ENCODE measurements at places on chromosomes 7 and 10. TPM values are rescaled to one million over a fixed set of nuclear protein-coding genes. Genes with fewer than 3 reads are reported as not detected.

Gene TAF5
- total RNA-seq: 19.0 TPM

Gene JAKMIP3
- 0.31 TPM for total RNA-seq

Gene FGL2
- total RNA-seq: not detected

Gene ZNF722
- total RNA-seq: not detected

Gene C10orf90
- not detected for total RNA-seq

DNA sequence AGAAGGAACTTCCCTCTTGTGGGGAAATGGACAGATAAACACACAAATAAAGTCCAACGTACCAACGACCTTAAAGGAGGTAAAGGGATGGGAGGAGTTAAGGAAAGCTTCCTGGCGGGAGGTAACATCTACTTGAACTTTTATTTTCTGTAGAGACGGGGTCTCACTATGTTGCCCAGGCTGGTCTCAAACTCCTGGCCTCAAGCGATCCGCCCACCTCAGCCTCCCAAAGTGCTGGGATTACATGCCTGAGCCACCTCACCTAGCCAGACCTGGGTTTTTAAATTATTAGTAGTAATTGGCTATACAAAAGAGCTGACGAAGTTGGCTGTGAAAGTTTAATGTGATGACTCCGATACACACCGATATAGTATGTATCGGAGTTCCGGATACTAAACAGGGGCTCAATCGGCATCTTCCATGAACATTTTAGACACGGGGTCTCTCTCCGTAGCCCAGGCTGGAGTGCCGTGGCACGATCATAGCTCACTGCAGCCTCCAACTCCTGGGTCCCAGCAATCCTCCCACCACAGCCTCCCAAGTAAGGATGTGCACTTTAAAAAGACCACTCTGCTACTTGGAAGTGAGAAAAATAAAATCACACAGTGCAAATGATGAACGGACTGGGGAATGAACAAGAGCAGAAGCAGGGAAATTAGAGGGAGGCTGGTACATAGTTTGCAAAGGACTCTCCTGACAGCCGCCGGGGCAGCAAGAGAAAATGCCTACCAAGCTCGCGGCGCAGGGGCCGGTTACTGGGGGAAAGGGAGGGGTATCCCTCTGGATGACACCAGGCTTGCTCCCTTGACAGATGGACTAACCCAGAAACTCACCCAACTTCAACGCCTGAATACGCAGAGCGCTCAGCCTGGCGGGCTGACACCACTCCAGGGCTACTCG lies 1.0 kb downstream of the BCL7B start:
- no peak for DNase-seq

- DNase-seq: no peak
Measured at GRCh38 chr10:32163762-32164148, 107.5 kb upstream of the KIF5B start.

DNA sequence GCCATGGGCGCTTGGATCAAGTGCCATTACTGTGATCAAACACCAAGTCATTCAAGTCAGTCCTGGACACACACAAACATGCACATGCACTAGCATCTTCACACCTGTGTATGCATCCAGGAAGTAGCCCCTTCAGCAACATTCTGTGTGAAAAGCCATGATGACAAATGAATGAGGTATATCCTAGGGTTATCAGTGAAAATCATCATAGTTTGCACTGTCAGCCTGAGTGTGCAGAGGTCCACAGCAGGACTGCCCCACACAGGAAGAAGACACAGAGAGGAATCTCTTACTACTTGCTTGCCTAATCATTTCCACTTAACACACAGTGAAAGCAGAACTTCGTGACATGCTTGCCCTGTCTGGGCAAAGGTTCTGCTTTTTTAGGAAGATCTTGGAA lies 184.0 kb upstream of the ADO start:
- no peak for DNase-seq

DNA sequence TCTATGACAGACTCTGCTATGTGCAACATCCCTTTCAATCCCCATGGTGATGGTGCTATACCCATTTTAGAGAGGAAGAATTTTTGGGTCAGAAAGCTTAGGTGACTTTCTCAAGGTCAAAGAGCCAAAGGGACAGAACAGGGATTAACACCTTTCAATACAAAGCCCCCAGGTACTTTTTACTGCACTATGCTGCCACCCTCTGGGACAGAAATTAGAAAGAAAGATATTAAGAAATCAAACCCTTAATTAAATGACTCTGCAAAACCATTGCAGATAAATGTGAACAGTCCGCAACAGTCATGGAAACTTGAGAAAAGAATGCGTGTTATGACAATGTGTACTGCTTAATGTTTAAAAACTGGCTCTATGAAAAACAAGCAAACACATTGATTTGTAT lies 673.7 kb downstream of the MAGI2 start:
- no peak for DNase-seq

DNA sequence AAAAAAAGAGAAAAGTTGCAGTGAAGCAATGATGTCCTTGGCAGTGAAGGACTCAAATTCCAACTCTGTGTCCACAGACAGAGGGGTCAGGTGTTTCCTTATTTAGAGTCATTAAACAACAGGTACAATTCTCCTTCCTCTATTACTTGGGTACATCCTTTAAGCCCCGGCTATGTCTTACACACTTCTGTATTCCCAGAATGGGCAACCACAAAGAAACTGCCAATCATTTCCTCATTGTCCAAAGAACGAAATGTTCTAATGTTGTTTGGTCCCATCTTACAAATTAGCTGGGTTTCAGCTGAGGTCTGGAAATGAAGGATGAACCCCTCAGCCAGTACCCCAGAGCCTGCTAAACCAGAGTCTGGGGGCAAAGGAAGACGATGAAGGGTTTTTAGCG lies 59.5 kb downstream of the GRB10 start:
- no peak for DNase-seq

GRCh38 chr10:69366738-69367137 lies 50.0 kb downstream of the TACR2 start:
- DNase-seq: no peak

DNA sequence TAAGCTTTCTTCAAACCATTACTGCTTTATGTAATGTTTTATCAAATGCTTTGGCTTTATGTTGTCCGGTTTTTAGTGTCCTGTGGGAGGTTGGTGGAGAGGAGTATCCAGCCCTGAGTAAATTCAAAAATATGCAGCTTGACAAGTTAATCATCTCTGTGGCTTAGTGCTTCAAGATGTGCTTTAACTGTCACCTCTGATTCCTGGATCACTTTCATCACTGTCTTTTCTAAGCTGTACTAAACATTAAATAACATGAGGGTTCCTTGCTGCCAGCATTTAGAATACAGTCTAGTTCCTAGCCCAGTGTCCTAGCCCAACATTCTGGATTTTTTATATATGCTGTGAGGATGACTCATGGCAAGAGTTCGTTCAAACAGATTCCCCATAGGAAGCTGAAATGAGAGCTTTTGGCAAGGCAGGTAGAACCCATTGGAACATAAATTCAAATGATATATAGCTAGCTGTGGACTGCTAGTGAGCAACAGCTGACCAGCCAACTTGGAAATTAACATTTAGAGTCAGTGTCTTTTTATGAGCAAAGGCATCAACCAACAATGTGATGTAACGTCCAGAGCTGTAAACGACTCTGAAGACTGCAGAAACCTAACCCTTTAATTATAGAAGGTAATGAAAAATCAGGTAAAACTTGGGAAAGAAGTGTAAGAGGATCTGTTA lies 80.6 kb upstream of the OIT3 start:
- DNase-seq: no peak

DNA sequence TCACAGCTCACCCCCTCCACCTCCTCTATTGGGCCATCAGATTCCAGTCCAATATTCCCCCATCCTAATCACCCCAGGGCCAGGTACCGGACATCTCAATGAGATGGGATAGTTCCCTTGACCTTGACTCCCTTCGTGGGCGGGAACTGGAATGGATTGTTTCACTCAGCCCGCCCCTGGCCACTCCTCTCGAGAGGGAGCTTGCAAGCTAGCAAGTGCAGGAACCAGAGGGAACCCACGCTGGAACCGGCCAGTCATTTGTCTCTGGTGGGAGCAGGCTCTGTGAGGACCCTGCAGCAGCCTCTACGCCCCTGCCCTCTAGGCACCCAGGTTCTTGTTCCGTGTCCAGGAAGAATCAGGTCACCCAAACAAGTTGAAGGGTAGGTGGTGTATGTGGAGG lies 11.0 kb upstream of the RADIL start:
- no peak for DNase-seq

- DNase-seq: no peak
Measured at GRCh38 chr7:159229683-159230475, 85.2 kb upstream of the VIPR2 start.
